ENCODE measurements at places on chromosomes 5 and 9. TPM values are rescaled to one million over a fixed set of nuclear protein-coding genes. Genes with fewer than 3 reads are reported as not detected.

The LHX3 gene
- total RNA-seq, result not detected

The N4BP3 gene
- total RNA-seq, result 3.7 TPM

- H3K4me3 ChIP-seq, result no peak overlapping the region
- H3K36me3 ChIP-seq, result no peaks in the 10 kb centered on the region
- no peak overlapping the region for H3K27ac ChIP-seq
- no peak for DNase-seq
Measured at GRCh38 chr5:83000428-83000827, 76.8 kb downstream of the TMEM167A start.

- no peaks in the 10 kb centered on the region for H3K27me3 ChIP-seq
- H3K4me3 ChIP-seq, result no peak overlapping the region
- no peak overlapping the region for H3K27ac ChIP-seq
- no peaks in the 10 kb centered on the region for H3K4me1 ChIP-seq
Measured at GRCh38 chr5:111641533-111642233, 115.3 kb downstream of the NREP start.

- no peaks in the 10 kb centered on the region for H3K27me3 ChIP-seq
- H3K4me1 ChIP-seq, result peaks cover 74% of the 10 kb centered on the region
- peak overlapping the region; percentile 54 for H3K4me3 ChIP-seq
- DNase-seq, result no peak
- peak overlapping the region; percentile 64 for H3K27ac ChIP-seq
Measured at GRCh38 chr9:131406563-131407436, 12.9 kb downstream of the PRRC2B start.

The SPATA31C1 gene
- total RNA-seq, result not detected

DNA sequence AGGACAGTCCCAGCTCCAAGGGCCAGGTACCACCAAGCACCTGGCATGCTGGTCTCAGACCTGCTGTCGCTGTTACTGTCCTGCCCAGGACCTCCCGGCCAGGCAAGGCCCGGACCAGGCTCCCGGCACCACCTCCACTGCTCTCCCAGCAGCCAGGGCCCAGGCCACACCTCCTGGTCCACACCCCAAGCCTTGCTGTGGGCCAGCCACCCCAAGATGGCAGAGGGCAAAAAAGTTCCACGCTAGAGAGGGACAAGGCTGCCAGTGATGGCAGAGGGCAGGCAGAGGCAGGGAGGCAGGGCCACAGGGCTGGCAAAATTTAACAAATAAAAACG is 1.1 kb downstream of the DNLZ start:
- H3K27me3 ChIP-seq, result no peaks in the 10 kb centered on the region
- DNase-seq, result no peak
- no peak overlapping the region for H3K4me3 ChIP-seq
- peak overlapping the region; percentile 75 for H3K27ac ChIP-seq
- H3K4me1 ChIP-seq, result peaks cover 5% of the 10 kb centered on the region
- no peaks in the 10 kb centered on the region for H3K36me3 ChIP-seq

DNA sequence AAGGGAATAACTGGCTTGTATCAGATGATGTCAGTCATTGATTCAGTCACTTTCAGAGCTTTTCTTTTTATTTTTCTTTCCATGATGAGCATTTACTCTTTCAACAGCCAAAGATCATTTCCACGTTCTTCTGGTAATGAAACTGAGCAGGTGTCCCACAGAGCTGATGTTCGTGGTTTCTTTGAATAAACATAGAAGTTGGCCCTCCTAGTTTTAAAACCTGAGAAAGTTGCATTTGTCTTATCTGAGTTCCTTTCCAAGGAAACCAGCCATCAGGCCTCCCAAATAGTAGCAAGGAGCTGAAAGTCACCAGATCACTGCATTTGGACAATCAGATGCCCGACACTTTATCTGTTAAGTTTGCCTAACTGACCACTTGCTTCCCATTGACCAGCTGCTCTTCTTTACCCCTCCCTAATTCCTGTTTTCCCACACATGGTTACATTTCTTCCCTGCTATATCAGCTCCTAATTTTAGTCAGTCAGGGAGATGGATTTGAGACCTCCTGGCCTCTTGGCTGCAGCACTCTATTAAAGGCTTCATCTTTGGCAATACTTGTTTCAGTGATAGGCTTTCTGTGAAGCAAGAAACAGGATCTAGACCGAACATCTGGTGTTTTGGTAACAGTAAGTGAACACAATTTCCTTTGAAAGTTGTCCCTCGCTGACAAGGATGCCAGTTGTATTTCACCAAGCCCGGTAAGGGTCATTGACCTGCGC is 420.8 kb downstream of the CHSY3 start:
- no peaks in the 10 kb centered on the region for H3K4me1 ChIP-seq
- no peak overlapping the region for H3K27ac ChIP-seq
- H3K36me3 ChIP-seq, result no peaks in the 10 kb centered on the region
- H3K27me3 ChIP-seq, result no peaks in the 10 kb centered on the region

The CDC25C gene
- total RNA-seq, result not detected

DNA sequence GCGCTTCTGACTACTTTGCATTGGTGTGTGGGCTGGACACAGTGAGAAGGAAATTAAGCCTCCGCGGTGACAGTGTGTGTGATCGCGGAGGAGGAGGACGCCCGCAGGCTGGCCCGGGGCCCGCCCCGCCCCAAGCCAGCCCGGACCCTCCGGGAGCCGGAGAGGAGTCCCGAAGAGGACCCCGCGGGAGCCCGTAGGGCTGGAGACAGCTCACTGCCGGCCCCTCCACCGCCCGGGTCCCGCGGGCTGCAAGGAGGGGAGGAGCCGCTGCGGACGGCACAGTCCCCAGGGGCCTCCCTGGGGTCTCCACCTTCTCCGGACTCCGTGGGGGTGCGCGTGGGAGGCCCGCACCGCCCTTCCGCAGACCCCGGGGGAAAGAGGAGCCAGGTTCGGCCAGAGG is 146.4 kb upstream of the ERCC6L2 start:
- no peak for DNase-seq
- H3K27ac ChIP-seq, result no peak overlapping the region
- H3K27me3 ChIP-seq, result no peaks in the 10 kb centered on the region

All from naive thymus-derived CD4-positive, alpha-beta T cell (primary cell).